MG63 (cell line): ENCODE measurements at places on chromosomes 3 and 15. TPM values are rescaled to one million over a fixed set of nuclear protein-coding genes. Genes with fewer than 3 reads are reported as not detected.

Gene CYP1A2
- 0.23 TPM in 1 of 2 replicates, not detected in the other for total RNA-seq

Gene GRM2
- not detected in 2 replicates for total RNA-seq

Gene SCAANT1
- total RNA-seq, result not detected in 2 replicates

Gene ATP13A5
- total RNA-seq, result not detected in 2 replicates

Gene SNRPA1
- total RNA-seq, result 134 and 190 TPM in 2 replicates

Gene HESX1
- not detected in 2 replicates for total RNA-seq

- no peak for DNase-seq
Observed at GRCh38 chr15:32036971-32037370, 6.7 kb downstream of the CHRNA7 start.

GRCh38 chr3:14333215-14333614 is 69.2 kb upstream of the SLC6A6 start:
- DNase-seq, result no peak

GRCh38 chr15:74839526-74840395 is 3.2 kb downstream of the ULK3 start:
- DNase-seq, result no peak

- no peak for DNase-seq
Observed at GRCh38 chr3:8652324-8652987, 7.9 kb upstream of the SSUH2 start.

DNA sequence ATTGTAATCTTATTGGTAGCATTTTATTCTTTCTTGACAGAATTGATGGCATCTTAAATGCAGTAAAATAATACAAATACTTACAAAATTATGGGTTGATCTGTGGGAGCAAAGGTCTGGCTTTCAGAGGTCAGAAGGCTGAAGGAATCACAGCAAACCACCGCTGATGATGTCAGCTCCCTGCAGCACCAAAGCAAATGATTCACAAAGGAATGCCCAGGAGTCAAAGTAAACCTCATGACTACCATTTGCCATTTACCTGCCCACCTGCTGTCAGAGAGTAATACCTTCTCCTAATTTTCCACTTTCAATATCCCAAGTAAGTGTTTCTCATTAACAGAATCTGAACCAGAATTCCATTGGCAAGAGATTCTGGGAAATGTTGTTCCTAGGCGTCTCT is 46.1 kb downstream of the CPA3 start:
- DNase-seq, result no peak

DNA sequence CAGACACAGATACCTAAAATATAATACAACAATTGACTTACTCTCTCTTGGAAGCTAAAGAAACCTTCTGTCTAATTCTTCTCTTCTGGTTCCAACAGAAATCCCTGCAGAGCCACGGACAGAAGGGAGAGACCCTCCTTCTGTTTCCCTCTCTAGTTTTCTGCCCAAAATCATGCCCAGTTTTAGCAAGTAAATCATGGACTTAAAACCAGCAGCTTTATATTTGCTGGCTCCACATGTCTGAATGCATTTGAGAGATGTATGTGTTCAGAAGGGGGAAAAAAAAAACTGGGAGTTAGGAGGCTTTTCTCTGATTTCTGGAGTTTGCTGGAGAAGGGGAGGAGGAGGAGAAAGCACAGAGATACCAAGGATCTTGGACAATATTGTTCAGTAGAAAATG is 147.1 kb downstream of the LSAMP start:
- no peak for DNase-seq

DNA sequence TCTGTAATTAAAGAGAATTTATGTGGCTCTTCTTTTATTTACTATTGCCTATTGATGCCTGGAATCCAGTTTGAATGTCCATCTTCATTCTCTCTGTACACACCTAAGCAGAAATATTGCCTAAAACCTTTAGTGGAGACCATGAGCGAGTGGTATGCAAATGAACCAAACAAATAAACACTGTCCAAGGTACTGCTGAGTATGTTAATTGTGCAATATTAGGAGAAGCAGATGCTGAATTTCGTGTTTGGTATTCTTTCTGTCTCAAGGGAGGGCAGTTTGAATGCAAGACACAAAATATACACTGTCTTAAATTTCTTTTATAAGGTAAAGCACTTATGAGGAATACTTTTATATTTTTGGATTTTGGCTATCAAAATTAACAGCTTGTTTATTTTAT is 440.9 kb downstream of the RBMS3 start:
- DNase-seq, result no peak

GRCh38 chr3:188330138-188330537 is 176.2 kb downstream of the LPP start:
- no peak for DNase-seq

- DNase-seq, result no peak
Observed at GRCh38 chr15:101177866-101178265, 74.0 kb downstream of the CHSY1 start.

DNA sequence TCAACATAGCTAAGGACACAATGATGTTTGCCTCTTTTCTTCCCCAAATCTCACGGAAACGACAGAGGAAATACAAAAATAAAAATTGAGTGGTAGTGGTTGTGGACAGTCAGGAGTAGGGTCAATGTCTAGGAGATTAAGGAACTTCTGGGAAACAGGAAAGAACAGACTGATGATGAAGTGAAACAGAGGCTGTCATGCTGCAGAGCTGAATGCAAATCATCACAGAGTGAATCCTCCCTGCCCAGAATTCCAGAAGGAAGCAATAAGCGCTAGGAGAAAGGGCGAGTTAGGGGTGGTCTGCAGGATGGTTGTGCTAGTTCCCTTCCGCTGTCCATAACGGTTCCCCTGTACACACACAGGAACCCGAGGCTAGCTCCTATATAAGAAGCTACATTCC is 64.7 kb upstream of the POMGNT2 start:
- DNase-seq, result no peak

DNA sequence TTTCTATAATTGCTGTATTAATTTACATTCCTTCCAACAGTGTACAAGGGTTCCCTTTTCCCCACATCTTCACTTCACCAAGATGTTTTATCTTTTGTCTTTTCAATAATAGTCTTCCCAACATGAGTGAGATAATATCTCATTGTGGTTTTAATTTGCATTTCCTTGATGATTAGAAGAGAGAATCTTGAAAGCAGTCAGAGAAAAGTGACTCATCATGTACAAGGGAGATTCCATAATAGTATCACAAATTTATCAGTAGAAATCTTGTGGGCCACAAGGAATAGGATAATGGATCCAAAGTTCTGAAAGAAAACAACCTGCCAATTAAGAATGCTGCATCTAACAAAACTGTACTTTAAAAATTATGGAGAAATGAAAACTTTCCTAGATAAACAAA is 189.3 kb downstream of the NECTIN3 start:
- no peak for DNase-seq
